ENCODE measurements at places on chromosomes 16 and 17.

DNA sequence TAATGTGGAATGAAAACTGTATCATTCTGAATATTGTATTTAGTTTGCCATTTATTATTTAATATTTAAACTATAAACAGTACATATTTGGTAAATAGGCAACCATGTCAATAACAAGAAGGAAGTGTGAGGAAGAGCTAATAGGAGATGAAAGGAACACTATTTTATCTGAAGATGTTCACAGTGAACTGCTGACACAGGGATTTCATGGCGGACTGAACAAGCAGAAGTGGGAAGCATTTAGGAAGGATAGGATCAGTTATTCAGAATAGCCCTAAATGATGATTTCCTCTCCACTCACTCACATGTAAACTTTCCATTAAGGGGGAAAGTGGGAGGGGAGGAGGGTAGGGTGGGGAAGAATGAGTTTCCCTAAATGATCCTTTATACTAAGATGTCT, 682.4 kb downstream of the TOX3 start:
- no peak for DNase-seq

GRCh38 chr17:10635290-10635689, 21.8 kb downstream of the MYH3 start:
- DNase-seq = no peak

GRCh38 chr17:41498276-41498675, 7.1 kb downstream of the KRT13 start:
- DNase-seq = no peak

GRCh38 chr16:79191933-79192332, 408.6 kb downstream of the MAF start:
- DNase-seq = no peak
